ENCODE measurements at places on chromosomes 11 and 22. TPM values are rescaled to one million over a fixed set of nuclear protein-coding genes. Genes with fewer than 3 reads are reported as not detected.

The CRYBB2 gene
- total RNA-seq, result 0.13 TPM

The OR9G4 gene
- not detected for total RNA-seq

The ARHGAP8 gene
- 1.4 TPM for total RNA-seq

The KCNK7 gene
- 0.53 TPM for total RNA-seq

The DLAT gene
- total RNA-seq, result 29.9 TPM

All from A549 treated with dexamethasone at 1 μM for 4 hours (cell line).